ENCODE measurements at places on chromosomes 6 and 20. TPM values are rescaled to one million over a fixed set of nuclear protein-coding genes. Genes with fewer than 3 reads are reported as not detected.

- DNase-seq: no peak
- no peak overlapping the region for H3K27ac ChIP-seq
- H3K36me3 ChIP-seq: no peaks in the 10 kb centered on the region
- no peaks in the 10 kb centered on the region for H3K4me1 ChIP-seq
- H3K27me3 ChIP-seq: no peaks in the 10 kb centered on the region
- no peak overlapping the region for H3K4me3 ChIP-seq
These were observed 221.8 kb upstream of the FAM83B start for GRCh38 chr6:54624779-54625178.

DNA sequence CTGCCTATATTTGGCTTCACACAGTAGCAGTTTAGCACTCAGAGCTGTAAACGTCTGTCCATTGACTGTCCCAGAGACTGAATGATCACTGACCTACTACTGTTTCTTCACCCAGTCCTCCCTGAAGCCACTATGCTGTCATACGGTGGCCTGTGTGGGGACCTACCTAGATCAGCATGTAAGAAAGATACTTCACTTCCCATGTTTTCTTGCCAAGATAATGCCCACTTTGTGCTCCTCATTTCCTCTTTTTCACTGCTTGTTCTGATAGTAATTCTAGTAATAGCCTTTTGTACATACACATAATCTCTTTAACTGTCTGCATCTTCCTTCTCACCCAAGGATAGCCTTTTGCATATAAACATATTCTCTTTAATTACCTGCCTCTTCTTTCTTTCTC, 109.9 kb upstream of the TIAM2 start:
- H3K4me1 ChIP-seq: no peaks in the 10 kb centered on the region
- no peak overlapping the region for H3K4me3 ChIP-seq
- no peak overlapping the region for H3K27ac ChIP-seq

GRCh38 chr6:100881707-100882040, 545 bp upstream of the ASCC3 start:
- H3K4me1 ChIP-seq: peaks cover 9% of the 10 kb centered on the region
- H3K27me3 ChIP-seq: no peaks in the 10 kb centered on the region
- peak overlapping the region; percentile 99 for H3K4me3 ChIP-seq
- no peak for DNase-seq
- peak overlapping the region; percentile 99 for H3K27ac ChIP-seq
- no peaks in the 10 kb centered on the region for H3K36me3 ChIP-seq

- no peak for DNase-seq
- H3K27ac ChIP-seq: no peak overlapping the region
- no peak overlapping the region for H3K4me3 ChIP-seq
These were observed 7.9 kb downstream of the RSPH4A start for GRCh38 chr6:116624036-116624805.

DNA sequence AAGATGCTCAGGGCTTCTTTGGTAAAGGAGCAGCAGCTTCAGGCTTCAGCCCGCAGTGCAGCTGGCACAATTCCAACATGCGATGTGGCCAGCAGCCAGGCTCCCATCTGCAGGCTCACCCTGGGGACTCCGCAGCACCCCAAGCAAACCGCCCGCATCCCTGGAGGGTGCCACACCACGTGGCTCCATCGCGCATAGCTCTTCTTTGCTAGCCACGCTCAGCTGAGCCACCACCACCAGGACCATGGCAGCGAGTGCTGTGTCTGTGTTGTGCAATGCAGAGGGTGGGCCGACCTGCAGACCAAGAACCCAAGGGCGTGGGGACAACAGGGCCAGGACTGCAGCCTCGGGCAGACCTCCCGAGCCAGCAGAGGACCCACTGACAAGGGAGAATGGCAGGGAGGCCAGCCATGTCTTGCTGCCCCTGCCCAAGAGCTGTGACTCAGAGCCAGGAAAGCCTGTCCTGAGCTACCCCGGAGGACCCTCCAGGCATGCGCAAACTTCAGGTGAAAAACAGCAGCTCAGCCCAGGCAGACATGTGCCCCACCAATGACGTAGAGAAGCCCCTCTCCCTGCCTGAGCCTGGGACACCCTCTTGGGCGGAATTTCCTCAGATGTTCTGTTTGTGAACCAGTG, 87.8 kb downstream of the GINS1 start:
- no peaks in the 10 kb centered on the region for H3K4me1 ChIP-seq
- no peaks in the 10 kb centered on the region for H3K27me3 ChIP-seq
- H3K4me3 ChIP-seq: no peak overlapping the region
- no peak overlapping the region for H3K27ac ChIP-seq

FUT9 gene
- total RNA-seq: not detected

PRL gene
- not detected for total RNA-seq
